ENCODE measurements at places on chromosomes 16 and 17. TPM values are rescaled to one million over a fixed set of nuclear protein-coding genes. Genes with fewer than 3 reads are reported as not detected.

GRCh38 chr17:3890082-3890877 is 2.6 kb downstream of the CAMKK1 start:
- no peaks in the 10 kb centered on the region for H3K27me3 ChIP-seq
- peaks cover 72% of the 10 kb centered on the region for H3K4me1 ChIP-seq
- peak overlapping the region; percentile 83 for H3K27ac ChIP-seq
- peak; percentile 52 for DNase-seq

GRCh38 chr16:79582789-79583188 is 17.7 kb downstream of the MAF start:
- H3K36me3 ChIP-seq: no peaks in the 10 kb centered on the region
- no peaks in the 10 kb centered on the region for H3K4me1 ChIP-seq
- no peak overlapping the region for H3K4me3 ChIP-seq

DNA sequence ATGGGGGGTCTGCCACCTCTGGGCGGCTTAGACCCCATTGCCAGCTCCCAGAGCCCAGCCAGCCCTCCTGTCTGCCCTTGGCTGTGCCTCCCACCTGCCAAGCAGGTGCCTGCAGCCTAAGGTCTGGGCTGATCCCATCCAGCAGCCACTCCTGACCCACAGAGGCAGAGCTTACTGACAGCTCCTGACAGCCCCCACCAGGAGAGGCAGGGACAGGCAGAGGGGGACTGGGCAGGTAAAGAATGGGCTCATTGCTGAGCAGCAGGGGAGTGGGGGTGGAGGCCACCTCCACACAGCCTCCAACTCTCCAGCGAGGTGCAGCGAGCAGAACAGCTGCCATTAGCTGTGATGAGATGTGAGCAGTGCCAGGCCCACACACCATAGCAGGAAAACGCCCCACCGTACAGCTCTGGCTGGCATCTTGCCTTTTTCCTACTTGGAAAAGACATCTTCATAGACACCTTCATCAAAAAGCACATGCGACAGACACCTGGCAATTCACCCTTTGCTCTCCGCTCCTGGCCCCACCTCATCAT is 164.4 kb downstream of the C16orf78 start:
- no peak for DNase-seq
- H3K27me3 ChIP-seq: peaks cover 23% of the 10 kb centered on the region
- H3K4me1 ChIP-seq: no peaks in the 10 kb centered on the region
- H3K27ac ChIP-seq: no peak overlapping the region
- no peaks in the 10 kb centered on the region for H3K36me3 ChIP-seq

- H3K27me3 ChIP-seq: peaks cover 56% of the 10 kb centered on the region
- no peak overlapping the region for H3K27ac ChIP-seq
- no peaks in the 10 kb centered on the region for H3K4me1 ChIP-seq
- no peak overlapping the region for H3K4me3 ChIP-seq
- H3K36me3 ChIP-seq: no peaks in the 10 kb centered on the region
- DNase-seq: no peak
Observed at GRCh38 chr16:86593913-86594620, 15.7 kb downstream of the FOXL1 start.

GRCh38 chr16:50709061-50709684 is 15.8 kb downstream of the NOD2 start:
- no peaks in the 10 kb centered on the region for H3K4me1 ChIP-seq

GRCh38 chr17:50095626-50096037 is 481 bp downstream of the PDK2 start:
- no peaks in the 10 kb centered on the region for H3K27me3 ChIP-seq
- peak overlapping the region; percentile 64 for H3K27ac ChIP-seq
- no peak for DNase-seq

Gene CACNG1
- total RNA-seq: not detected
